ENCODE measurements at places on chromosomes 1 and 21. TPM values are rescaled to one million over a fixed set of nuclear protein-coding genes. Genes with fewer than 3 reads are reported as not detected.

The AGMAT gene
- total RNA-seq, result 9.5 TPM

The HECTD3 gene
- 38.8 TPM for total RNA-seq

The YTHDF2 gene
- 67.5 TPM for total RNA-seq

The CELA2A gene
- not detected for total RNA-seq

The DNAI4 gene
- total RNA-seq, result 2.9 TPM

The P3H1 gene
- 52.9 TPM for total RNA-seq

The TLCD4 gene
- not detected for total RNA-seq

GRCh38 chr1:6148497-6149241, 31.5 kb downstream of the CHD5 start:
- DNase-seq, result peak; percentile 80

DNA sequence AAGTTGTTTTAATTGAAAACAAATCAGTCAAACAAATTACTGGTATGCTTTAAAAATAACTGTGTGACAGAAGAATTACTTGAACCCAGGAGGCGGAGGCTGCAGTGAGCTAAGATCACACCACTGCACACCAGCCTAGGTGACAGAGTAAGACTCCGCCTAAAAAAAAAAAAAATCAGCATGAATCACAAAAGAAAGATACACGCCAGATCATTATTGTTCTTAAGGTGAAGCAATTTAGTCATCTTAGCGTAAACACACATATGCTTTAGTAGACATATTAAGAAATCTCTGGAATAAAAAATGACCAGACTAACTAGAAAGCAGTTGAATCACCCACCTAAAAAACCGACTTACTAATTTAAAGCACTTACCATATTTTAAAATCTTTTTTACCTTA, 20.2 kb downstream of the RERE start:
- no peak for DNase-seq

DNA sequence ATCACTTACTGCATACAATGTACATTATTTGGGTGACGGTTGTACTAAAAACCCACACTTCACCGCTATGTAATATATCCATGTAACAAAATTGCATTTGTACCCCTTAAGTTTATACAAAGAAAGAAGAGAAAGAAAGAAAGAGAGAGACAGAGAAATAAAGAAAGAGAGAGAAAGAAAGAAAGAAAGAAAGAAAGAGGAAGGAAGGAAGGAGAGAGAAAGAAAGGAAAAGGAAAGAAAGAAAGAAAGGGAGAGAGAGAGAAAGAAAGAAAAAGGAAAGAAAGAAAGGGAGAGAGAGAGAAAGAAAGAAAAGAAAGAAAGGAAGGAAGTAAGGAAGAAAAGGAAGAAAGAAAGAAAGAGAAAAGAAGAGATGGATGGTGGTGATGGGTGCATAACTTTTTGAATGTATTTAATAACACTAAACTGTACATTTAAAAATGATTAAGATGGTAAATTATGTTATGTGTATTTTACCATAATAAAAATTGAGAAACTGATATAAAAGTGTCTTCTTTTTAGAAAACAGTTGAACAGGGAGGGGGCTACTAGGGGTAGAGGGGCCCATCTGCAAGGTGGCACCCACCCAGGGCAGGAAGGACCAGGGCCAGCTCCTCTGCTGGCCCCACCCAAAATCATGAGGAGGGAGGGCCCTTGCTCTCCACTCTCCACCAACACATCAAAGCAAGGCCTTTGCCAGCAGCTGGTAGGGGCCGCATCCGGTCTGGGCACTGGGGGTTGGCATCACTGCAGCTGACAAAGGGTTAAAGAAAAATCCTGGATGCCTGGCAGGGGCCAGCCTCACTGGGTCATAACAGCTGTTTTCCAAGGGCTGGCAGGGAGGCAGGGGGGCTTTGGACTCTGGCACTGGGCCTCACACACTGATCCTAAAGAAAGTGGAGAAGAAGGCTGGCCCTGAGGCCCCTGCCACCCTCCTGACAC, 153.9 kb upstream of the EDN2 start:
- no peak for DNase-seq

DNA sequence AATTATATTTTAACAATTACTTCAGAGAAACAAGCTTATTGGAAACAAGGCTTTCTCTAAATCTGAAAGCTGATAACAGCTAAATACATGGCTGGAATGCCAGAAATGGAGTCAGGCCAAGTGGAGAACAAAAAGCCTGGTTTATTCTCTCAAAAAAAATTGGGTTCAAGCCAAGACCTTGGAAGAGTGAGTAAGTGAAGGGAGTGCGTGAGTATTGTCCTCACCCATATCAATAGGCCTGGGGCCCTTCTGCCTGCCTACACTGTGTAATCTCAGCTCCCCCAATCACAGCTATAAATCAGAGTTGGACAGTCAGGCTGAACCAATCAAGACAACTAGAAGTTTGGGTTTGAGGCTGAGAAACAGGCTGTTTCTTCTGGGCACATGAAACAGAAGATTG, 7.4 kb downstream of the KYAT3 start:
- no peak for DNase-seq

DNA sequence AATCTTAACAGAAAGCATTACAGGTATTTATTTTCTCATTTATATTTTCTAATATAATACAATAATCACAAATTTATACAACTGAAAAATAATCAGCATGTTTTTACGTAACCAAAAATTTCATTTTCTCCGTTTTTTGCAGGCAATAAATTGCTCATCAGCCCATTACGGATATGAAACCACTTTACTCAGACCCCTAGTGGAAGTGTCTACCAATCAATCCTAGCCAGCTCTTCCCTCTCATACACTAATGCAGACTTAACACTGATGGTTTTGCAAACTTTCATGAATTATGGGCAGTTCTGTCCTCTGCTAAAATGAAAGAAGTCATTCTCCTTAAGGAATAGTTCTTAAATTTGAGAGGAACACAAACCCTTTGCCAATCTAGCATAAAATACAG, 124.7 kb downstream of the EIF4G3 start:
- no peak for DNase-seq

DNA sequence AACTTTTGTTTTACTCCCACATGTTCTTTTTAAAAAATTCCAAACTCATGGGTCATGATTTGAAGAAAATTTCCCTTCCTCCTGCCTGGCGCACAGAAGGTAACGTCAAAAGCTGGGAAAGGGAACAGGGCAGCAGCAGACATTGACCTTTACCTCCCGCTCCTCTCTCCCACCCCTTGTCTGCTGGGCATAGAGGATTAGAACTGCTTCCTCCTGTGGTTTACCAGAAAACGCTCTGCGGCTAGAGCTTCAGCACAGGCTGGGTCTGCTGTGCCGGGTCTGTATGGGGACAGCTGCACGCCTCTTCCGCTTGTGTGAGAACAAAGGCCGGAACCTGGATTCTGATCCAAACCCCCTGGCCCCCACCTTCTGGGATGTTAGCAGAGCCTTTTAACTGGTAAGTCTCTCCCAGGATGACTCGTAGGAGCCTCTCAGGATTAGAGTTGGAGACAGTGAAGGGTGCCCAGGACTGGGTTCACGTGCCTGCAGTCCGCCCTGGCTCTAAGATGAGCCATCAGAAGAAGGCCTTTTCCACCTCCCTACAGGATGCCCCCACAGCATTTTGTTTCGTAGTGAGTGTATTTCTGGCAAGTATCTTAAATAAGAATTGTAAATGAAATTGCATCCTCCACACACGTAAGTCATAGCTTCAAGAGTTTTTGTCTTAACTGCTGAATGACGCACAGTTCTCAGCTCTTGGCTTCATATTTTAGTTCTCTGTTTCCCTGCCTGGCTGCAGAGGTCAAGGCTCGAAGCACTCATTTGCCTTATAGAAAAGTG, 5.2 kb downstream of the H6PD start:
- DNase-seq, result peak; percentile 40

DNA sequence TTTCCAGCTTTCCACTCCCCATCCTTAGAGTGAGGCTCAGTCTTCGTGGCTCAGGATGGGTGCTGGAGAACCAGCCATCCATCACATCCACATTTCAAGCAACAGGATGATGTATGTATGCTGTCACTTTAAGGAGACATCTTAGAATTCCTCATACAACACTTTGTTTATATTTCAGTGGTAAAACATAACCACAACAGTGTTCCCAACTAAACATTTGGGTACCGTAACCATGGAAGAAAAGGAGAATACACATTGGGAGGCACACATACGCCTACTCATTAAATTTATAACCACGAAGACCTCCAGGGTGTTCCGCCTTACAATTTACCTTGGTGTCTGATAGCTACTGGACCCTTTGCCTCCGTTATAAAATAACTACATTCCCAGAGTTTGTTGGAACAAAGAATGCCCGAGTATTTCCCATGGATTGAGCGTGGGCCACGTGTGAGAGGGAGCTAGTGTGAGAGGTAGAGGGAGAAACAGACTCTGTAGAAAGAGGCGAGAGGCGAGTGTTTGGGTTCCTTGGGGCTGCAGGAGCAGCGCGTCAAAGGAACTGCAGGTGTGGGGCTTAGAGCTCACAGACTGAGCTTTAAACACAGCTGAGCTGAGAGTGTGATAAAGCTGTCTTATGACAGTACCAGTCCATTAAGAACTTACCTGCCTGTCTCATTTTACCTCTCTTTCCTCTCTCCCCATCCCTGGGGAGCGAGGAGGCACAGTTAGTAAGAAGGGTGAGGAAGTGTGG, 111.5 kb upstream of the USP24 start:
- DNase-seq, result no peak

DNA sequence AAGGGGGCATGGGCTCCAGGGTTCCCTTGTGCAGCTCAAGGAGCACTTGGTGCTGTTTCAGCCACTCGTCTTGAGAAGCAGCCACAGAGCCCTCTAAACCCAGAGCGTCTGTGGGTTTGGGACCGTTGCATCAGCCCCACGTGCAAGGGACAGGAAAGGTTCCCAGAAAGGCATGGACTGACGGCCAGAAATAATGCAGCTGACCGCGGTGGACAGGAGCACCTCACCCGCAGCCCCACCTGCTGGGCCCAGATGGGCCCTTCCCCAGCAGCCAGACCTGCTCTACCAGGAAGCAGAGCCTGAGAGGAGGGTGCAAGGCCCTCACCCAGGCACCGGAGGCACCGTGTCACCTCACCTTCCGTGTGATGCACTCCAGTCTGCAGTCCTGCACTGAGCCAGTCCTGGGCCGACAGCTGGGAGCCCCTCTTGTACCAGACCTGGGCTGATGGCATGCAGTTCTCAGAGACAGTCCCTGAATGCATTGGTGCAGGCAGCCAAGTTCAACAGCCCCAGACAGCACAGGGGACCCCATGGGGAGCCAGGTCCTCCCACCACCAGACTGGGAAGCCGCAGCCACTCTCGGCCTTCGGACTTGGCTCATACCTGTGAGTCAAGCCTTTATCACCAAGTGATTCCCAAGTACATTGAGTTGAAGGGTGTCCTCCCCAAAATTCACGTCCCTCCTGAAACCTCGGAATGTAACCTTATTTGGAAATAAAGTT, 4.8 kb upstream of the TFF3 start:
- no peak for DNase-seq

GRCh38 chr1:65146908-65147423, 1.0 kb upstream of the AK4 start:
- DNase-seq, result no peak

GRCh38 chr1:219564109-219564508, 48.8 kb downstream of the ZC3H11B start:
- DNase-seq, result no peak

DNA sequence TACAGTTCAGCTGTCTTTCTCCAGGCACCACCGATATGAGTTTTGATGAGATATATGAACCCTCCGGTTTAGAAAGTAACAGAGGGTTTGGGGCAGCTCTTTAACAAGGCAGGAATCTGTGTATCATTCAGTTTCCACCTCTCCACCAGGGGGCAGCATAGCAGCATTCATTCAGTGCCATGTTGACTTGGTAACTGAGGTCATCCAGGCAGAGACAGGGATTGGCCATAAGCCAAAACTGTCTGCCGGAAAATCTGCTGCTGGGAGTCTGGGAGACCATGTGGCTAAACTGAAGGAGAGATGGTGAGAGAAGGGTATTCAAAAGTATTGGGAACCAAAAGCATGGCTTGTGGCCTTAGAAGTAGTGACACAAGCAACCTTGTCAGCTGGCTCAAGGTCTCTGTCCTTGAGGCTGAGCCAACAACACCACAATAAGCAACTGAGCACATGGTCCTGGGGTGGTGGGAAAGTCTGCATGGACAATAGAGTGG, 98.5 kb downstream of the LMX1A start:
- DNase-seq, result no peak

DNA sequence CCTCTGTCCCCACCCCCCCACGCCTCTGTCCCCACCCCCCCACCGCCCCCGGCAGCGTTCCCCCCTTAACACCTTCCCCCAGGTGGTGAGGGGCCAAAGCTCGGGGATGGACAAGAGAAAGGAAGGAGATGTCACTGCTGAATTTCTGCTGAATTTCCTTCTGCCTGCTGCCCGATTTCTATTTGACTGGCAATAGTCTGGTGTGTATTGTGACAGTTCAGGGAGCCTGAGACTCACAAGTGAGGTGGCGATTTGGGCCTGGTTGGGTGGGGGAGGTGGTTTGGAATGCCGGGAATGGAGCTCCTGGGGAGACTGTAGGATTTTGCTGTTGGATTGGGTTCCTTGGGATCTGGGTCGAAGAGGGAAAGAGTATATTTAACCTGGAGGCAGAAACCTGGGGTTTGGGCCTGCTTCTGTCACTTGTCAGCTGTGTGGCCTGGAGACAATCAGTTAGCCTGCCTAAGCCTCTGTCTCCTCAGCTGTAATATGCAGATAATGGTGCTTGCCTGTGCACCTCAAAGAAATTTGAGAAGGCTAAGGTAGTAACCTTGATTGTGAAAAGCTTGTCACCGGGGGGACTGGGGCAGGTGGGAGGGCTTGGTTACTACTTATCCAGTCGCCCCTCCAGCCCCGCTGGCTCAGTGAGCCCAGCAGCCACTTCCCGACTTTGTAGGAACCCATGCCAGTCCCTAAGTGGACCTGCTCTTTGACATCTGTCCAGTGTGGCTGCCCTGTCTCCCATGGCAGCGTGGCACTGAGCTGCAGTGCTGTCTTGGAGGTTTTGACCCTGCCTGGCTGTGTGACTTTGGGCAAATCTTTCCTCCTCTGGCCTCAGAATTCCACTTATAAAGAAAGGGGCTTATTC, 7.7 kb upstream of the LMNA start:
- DNase-seq, result no peak

GRCh38 chr21:26597031-26597430, 23.9 kb upstream of the CYYR1 start:
- no peak for DNase-seq

- no peak for DNase-seq
These were observed 44.9 kb upstream of the TINAGL1 start for GRCh38 chr1:31531177-31531999.

- no peak for DNase-seq
These were observed 19.7 kb upstream of the CHIA start for GRCh38 chr1:111270771-111271463.

- DNase-seq, result no peak
These were observed 13.6 kb upstream of the SYT14 start for GRCh38 chr1:209924390-209924789.

DNA sequence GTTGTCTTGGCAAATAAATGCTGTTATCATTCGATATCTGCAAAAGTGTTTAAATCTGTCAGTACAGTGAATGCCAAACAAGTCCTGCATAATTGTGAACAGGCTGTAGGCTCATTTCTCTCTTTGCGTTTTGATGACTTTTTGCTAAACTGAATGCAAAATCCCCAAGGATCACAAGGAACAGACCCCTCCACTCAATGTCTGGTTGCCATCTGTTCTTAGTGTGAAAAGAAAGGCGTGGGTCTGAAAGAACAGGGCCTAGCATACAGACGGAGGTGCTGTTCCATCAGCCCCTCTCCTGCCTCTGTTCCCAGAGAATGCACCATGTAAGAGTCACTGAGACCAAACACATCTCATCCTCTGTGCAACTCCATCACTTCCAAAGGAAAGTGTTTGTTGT, 40.4 kb downstream of the EIF2B3 start:
- DNase-seq, result no peak

- no peak for DNase-seq
These were observed 91.4 kb upstream of the S1PR1 start for GRCh38 chr1:101145449-101145820.

GRCh38 chr1:42043811-42044210, 109.4 kb upstream of the GUCA2B start:
- DNase-seq, result no peak

Measured in naive thymus-derived CD4-positive, alpha-beta T cell (primary cell).